ENCODE measurements at places on chromosomes 2 and 18.

GRCh38 chr18:50161597-50162205 is 33.2 kb downstream of the MYO5B start:
- no peak for DNase-seq

DNA sequence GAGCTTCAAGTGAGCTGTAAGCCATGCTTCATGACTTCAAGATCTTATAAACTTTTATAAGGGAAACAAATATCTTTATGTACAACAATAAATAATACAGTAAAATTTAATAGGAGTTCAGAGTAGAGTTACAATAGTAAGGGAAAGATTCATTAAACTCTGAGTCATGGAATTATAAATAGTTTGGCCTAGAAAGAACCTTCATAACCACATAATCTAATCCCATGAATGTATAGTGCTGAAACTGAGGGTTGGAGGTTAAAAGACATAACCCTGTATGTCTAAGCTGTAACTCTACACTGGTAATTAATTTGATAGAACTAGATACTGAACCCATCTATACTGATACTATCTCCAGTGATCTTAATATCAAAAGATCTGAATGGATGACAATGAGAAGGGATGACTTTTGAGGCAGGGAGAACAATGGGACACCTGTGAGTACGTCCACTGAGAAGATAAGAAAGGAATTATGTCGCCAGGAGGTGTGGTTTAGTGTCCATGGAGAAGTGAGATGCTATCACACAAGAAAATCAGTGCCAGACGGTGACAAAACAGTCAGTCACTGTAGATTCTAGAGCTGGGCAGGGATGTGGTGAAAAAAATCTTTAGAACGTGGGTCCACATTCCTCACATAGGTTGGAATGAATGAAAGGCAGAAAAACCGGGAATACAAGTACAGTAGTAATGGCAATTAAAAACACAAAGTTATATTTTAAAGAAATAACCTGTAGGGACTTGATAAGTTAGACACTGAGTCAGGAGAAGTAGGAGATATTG is 1.1 kb downstream of the IL1F10 start:
- no peak for DNase-seq

- DNase-seq: no peak
Observed at GRCh38 chr2:50748671-50749070, 283.3 kb downstream of the NRXN1 start.

DNA sequence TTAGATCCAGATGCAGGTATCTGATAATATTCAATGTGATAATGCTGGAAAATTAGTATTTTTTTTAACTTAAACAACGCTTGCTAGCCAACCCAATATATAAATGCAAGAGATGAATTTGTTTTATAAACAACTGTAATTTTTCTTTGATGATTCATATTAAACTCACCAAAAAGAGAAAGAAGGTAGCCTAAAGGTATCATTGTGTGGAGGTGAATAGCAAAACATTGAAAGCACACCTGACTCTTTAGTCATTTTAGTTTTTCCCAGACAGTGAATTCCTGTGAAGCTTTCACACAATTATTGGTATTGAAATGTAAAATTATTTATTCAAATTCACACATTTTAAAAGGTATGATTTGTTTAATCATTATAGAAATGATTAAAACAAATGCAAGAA is 424.0 kb downstream of the NR4A2 start:
- no peak for DNase-seq

DNA sequence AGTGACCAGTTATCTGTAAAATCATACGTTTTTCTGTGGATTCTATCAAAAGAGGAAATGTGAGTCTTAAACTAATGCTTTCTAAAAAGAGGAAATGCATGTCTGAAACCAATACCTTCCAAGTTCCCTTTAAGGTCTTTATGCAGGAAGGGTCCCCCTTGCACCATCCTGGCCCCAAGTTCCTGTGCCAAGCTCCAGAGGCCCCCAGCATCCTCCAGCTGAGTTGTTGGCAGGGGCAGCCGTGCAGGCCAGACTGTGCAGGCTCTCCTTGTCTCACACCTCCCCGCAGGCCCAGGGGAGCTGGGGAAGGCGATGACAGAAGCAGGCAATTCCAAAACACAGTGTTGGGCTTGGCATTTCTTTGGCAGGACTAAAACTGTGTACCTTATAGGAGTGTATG is 39.2 kb downstream of the DPYSL5 start:
- no peak for DNase-seq

DNA sequence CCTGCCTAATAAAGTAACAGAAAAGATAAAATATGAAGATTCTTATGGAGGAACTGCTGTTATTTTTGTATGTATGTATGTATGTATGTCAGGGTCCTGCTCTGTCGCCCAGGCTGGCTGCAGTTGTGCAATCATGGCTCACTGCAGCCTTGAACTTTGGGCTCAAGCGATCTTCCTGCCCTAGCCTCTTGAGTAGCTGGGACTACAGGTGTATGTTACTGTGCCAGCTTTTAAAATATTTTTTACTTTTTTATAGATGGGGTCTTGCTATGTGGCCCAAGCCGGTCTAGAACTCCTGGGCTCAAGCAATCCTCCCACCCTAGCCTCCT is 26.7 kb downstream of the ANKRD29 start:
- no peak for DNase-seq

DNA sequence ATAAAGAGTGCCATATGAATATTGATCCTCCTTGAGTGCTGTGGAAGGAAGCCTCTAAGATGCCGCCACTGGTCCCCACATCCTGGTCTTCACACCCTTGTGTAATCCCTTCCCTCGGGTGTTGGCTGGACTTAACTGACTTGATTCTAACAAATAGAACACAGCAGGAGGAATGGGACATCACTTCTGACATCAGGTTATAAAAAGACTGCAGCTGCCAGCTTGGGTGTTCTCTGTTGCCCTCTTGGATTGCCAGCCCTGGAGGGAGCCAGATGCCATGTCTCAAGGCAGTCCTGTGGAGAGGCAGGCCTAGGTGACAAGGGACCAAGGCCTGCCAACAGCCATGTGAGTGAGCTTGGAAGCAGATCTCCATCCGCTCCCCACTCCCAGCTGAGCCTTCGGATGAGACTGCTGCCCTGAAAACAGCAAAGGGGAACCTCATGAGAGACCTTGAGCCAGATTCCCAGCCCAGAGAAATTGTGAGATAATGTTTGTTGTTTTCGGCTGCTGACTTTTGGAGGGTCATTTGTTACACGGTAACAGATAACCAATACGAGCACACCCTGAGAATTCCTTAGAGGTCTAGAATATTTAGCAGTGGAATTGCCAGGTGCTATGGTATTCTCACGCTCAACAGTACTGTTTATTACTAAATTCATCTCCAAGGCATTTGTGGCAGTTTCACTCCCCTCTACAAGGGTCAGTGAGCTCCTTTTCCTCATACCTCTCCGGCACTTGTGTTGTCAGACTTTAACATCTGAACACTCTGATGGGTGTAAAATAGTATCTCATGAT is 32.5 kb downstream of the HPCAL1 start:
- no peak for DNase-seq

DNA sequence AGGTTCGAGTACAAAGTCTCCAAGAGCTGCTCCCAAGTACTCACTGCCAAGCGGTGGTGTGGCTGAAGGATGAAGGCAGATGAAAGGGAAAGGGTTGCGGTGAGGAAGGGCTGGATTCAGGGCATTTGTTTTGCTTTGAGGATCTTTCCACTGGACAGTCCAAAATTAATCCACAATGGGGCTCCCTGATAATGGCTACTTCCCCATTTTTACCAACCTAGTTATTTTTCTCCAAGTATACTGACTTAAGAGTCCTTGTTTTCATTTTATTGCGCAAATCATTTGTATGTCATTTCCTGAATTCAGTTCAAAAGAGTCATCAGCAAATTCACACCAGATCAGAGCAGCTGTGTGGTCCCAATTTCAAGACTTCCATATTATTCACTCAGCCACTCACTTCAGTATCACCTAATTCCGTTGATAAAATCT is 464 bp upstream of the SESTD1 start:
- DNase-seq: no peak

GRCh38 chr18:46946656-46947282 is 29.4 kb downstream of the KATNAL2 start:
- peak; percentile 51 for DNase-seq

DNA sequence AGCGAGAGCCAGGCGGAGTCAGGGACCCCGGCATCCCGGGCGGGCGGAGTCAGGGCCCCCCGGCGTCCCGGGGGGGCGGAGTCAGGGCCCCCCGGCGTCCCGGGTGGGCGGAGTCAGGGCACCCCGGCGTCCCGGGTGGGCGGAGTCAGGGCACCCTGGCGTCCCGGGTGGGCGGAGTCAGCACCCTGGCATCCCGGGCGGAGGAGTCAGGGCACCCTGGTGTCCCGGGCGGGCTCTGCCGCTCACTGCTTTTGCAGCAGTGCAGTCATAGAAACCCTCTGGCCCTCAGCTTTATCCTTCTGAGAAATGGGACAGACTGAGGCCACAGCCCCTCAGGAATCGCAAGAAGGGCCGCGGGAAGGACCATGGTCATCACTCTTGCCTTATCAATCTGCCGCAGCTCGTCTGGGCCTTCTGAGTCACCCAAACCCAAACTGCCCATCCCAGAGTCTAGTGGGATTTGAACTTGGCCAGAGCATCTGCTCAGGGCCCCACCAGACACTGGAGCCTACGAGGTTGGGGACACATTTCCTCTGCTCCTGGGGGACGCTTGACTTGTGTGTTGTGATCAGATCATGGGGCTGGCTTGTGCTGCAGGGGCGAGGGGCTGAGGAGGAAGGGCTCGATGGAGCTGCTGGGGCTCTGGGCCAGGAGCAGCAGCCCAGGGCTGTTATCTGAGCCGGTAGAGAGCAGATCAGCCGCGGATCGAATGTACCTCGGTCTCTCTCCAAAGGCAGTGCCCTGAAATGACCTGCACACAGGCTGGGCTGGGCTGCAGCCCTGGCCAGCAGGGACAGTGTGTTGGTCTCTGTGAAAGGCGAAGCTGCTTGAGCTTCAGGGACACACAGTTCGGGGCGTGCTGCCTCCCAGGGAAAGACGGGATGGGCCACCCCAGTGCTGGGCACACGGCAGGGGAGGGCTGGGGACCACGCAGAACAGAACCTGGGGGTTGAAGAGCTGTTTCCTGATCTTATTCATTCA is 290.1 kb upstream of the HDAC4 start:
- no peak for DNase-seq

DNA sequence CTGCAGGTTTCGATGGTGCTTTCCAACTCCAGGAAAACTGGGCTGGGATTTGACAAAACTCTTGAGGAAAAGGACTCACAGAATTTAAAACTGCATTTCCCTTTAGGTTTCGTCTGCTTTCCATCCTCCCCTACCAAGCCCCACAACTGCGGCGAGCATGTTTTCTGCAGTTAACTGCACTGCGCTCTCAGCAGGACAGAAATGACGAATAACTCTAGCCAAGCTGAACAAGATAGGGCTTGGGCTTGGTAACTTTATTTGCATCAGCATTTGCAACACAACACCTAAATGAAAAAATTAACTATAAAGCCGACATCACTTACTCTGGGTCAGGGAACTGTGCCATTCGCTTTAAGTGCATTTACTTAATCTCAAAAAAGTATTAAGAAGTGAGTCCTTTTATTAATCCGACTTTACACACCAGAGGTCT is 669 bp upstream of the PIKFYVE start:
- DNase-seq: peak; percentile 38

DNA sequence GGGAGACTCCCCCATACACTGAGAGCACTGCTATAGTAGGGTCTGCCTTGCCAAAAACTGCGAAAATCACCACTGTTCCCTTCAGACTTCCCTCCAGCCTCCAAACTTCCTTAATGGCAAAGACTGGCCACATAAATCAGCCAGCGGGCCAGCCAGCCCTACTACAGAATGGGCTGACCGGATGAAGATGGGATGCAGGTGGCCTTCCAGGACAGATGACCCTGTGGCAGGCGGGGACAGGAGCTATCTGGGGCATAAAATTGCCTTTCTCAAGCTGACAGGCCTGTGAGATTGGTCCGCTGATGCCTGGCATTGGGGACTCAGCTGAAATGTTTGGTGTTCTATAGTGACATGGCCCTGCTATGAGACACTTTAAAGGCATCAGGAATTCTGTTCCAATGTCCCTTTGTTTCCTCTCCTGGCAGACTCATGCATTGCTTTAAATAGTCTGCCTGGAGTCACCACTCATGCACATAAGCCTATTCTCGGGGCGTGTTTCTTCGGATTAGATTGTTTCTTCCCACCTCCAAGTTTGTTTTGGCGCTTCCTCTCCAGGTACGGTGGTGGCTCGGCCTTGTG is 135.9 kb downstream of the ALPK2 start:
- DNase-seq: no peak

GRCh38 chr2:38178119-38178518 is 102.2 kb upstream of the CYP1B1 start:
- no peak for DNase-seq

DNA sequence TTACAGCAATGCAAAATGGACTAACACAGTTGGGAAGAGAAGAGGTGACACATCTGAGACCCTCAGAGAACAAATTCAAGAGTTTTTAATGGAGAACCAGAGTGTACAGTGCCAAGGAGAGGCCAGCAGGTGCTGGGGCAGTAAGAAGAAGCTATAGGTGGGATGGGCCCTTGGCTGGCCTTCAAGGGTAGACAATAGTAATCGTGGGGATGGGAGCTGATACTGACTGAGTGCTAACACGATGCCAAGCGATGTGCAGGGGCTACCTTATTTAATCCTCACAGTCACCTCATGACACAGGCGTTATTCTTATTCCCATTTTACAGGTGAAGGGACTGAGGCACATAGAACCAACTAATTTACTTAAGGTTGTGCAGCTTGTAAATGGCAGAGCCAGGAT is 131.9 kb upstream of the ID2 start:
- DNase-seq: no peak

GRCh38 chr2:97699765-97700444 is 13.5 kb upstream of the ZAP70 start:
- peak; percentile 73 for DNase-seq

DNA sequence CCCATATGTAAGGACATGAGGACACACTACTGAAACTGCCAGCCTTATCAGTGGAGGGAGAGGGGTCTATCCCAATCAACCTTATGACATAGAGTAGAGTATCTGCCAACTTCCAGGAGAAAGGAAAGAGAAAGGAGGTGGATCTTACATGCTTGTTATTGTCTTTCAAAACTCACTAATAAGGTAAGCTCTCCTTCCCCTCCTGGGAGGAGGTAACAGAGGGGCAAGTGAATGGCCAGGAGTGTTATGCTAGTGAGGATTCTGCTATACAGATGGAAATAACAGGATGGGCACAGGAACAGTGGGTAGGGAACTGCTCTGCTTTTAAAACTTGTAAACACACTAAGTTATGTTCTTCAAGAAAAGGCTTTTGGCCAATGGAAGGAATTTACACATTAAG is 1020.1 kb downstream of the TDRD15 start:
- DNase-seq: no peak

GRCh38 chr18:41985914-41986313 is 30.9 kb downstream of the PIK3C3 start:
- DNase-seq: no peak

Data from CD4-positive, alpha-beta T cell treated with Interleukin-2 at 100 ng/mL for 4 hours (primary cell).